ENCODE measurements at places on chromosomes 5 and 9.
A peak's percentile ranks its signal among the peaks of the same experiment; 100 is the strongest.

DNA sequence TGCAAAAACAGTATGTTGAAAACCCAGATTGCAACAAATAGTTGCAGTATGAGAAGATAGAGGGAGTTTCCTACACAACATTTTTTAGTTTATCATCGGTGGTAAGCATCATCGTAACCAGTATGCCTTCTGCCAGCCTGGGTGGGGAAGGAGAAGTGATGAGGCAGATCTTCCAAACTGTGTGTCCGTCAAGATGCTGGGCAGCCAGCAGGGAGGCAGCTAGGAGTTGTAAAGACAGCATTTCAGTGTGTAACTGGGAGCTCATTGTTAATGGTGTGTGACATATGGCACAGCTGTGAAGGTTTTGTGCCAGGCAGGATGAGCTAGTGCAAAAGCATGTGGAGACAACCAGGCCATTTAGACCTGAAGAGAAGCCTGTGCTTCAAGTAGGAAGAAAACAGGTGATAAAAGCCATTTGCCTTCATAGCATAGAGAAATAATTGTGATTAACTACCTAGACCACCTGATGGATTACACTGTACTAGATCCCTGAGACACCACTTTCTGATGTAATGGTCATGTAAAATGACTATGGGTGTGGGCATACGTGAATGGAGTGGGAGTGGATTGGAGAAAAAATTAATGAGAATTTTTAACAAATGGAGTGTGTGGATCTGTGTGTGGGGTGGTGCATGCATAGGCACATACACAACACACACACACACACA is 347.0 kb upstream of the ADAMTSL1 start:
- DNase-seq = no peak

GRCh38 chr5:109316634-109317033 is 93.1 kb downstream of the PJA2 start:
- DNase-seq = no peak

DNA sequence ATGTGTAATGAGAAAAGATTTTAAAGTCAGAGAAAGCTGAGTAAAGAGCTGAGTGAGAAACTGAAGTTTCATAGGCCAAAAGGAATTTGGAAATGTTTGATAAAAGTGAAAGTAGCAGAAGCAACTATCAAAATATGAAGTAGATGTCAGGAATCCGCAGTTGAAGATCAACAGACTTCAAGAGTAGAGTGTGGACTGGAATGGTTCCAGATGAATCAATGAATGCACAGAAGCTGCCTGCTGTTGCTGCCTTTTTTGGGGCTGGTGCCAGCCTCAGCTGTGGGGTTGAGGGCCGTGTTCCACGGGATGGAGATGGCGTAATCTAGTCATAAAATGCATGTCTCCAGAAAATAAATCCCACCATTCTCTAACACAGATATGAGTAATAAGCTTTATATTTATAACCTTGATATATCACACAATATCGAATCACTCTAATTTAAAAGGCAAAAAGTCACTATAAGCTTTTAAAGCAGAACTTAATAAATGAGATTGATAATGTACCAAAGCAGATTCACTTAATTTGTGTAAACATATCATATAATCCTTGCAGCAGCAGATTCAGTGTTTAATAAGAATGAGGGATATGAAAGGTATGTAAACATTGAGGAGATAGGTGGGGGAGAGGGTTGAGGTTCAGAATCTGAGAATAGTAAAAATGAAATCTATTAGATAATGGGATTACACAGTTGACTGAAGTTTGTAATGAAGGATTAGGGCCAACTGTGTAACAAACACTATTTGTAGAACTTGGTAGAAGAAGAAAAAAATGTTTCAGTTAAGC is 652.3 kb upstream of the FTMT start:
- no peak for DNase-seq

DNA sequence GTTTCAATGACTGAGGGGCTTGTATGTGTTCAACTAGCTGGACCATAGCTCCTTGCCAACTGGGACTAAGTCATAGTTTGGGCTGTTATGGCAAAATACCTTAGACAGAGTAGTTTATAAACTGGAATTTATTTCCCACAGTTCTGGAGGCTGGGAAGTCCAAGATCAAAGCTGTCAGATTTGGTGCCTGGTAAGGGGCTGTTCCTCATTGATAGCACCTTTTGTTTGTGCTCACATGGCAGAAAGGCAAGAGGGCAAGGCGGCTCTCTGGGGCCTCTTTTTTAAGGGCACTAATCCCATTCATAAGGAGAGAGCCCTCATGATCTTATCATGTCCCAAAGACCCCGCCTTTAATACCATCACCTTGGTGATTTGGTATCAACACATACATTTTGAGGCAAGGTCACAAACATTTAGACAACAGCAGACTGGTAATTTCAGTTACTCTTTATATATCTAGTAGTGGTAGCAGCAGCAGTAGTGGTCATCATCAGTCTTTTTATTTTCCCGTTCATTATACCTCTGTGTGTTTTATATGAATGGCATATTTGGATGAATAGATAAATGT is 477.0 kb downstream of the CCDC171 start:
- DNase-seq = peak; percentile 11

GRCh38 chr5:548256-548655 is 24.0 kb upstream of the SLC9A3 start:
- no peak for DNase-seq

DNA sequence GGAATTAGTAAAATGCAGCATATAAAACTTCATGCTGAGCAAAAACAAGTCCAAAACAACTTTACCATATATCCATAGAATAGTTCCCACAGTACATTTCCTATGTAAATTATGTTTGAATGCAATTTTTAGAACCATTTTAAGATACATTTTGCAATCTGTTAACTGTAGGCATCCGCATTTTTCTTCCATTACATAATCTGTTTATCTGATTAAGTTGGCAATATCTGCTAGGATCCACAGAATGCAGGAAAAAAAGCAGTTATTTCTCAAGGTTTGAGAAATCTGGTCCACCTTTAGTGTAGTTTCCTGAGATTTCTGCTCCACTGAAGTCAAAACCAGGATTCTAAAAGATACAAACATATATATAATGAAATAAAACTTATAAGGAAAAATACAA is 6.2 kb downstream of the NUDCD2 start:
- DNase-seq = no peak

GRCh38 chr5:141655020-141655419 is 3.8 kb upstream of the FCHSD1 start:
- no peak for DNase-seq

DNA sequence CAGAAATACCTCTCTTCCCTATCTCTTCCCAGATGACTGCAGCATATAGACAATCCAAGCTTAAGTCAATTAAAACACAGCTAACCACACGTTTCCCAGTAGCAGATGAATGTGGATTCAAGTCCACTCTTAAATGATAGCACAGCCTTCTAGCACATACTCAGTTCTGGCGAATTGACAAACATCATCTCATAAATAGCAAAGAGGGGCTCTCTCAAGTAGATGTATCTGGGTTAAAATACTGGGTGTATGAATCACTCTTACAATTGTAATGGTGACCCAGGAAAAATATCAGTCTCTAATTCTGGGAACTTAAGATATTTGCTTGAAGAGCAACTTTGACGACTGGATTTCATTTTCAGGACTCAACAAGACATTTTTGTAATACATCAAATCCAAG is 67.0 kb upstream of the HAPLN1 start:
- DNase-seq = peak; percentile 52

GRCh38 chr5:10250806-10251276 is 761 bp downstream of the CCT5 start:
- DNase-seq = peak; percentile 42

DNA sequence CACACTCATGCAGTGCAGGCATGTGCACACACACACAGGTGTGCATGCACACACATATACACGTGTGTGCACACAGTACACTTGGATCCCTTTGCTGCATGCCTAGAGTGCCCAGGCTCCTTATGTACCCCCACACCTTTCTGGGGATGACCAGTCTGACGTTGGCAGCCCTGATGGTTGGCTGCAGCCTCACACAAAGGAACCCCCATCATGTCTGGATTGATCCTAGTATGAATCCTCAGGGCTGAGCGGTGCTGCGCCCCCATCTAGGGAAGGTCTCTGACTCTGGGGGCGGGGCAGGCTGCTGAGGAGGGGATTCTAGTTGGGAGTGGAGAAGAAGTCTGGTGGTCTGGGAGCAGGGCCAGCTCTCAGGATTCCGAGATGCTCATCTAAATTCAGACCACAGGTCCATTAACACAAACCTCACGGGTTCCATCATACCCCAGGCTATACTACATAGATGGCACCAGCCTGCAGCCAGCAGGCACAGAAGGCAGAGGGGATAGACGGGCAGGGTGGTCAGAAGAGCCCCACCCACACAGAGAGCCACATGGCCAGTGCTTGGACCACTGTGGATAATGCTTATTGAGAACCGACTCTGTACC is 50.5 kb upstream of the OLFM1 start:
- no peak for DNase-seq

DNA sequence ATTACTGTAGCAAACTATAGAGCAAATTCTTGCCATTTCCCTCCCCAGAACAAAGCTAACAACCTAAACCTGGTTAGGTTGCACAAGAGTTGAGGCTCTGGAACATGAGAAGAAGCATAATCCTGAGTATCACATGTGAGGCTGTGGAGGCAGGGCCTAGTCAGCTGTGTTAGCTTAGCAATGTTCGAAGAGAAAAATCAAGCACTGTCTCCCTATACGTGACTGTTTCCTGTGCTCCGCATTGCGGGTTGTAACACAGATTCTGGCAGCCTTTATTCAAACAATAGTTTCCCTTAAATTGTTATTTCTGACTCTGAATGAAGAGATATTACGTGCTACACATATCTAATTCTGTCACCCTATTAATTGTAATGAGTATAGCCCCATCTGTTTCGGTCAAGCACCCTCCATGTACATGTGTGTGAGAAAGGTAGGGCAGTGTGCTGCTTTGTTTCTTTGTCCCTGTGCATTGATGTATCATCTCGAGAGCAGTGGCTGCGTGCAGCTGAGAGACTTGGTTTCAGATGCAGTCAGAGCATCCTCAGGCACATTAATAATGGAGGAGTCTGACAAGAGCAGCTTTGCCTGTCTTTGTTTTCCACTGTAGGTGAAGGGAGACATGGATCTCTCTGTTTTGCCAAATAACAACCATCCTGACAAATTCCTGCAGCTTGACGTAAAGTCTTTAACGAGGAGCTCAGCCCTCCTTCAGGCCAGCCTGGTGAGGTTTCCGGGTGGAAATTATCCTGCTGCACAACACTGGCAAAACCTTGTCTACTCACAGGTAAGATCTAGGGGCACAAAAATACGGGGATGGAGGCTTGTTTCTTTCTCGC is at the start of gene MINAR2:
Gene MINAR2 (plus strand): TSS at position 523 of the 836 bp plus-strand sequence. CDS start 97 bp downstream, at position 620.
- DNase-seq = no peak

DNA sequence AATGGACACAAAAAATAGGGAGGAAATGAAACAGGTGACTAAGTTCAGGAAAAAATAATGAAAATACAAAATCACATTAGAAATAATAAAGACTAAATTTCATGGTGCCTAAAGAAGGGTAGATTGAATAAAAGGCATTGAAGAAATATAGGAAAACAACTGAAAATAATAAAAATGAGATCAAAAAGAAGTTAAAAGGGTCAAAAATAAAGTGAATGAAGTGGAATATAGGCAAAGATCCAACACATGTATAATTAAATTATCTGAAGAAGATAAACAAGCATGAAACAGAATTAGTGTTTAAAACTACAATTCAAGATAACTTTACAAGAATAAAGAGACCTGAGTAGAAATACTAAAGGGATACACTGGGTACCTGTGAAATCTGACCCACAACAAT is 87.6 kb downstream of the SUSD1 start:
- no peak for DNase-seq

DNA sequence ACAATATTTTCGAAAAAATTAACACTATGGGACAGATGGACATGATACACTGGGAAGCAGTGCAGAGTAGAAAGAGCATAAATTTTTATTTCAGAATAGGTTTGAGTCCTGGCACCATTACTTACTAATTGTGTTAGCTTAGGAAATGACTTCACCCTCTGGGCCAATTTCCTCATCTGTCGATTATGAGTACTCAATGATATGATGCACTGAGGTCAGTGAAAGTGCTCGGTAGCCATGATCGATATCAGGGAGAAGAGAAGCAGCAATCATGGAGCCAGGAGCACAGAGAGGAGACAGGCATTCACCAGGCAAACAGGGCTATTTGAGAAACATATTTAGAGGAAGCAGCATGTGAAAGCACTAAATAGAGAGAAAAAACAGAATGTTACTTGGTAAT is 29.4 kb downstream of the NR6A1 start:
- DNase-seq = no peak

DNA sequence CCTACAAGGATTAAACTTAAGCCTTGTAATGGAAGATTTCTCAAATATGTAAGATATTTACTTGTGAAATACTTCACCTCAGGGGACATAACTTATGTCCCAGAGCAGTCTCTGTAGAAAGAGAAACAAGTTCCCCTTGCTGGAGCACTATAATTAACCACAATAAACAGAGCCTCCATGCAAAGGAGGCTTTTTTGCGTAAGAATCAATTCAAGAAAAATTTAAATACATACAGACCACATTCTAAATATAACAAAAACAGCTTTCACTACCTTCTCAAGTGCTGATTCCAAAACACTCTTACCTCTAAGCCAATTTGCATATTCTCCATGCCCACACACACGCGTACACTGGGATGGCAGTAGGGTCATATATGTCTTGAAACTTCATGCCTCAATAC is 30.7 kb upstream of the CCNB1 start:
- no peak for DNase-seq
